ENCODE measurements at places on chromosomes 13 and 19.

DNA sequence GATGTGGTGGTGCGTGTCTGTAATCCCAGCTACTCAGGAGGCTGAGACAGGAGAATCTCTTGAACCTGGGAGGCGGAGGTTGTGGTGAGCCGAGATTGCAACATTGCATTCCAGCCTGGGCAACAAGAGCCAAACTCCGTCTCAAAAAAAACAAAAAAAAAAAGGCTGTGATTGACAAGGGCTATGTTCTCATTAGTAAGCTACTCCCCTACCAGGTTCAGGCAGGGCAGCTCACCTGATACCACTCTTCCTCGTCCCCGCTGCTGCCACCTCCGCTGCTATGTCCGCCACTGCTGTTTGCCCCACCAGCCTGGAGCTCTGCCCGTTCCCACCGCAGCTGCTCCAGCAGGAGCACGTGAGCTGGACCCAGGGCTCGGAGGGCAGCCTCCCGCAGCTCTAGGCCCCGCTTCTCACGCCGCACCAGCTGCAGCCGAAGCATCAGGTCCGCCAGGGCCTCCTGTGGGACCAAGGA lies 9.4 kb downstream of the USHBP1 start:
- no peak for DNase-seq

DNA sequence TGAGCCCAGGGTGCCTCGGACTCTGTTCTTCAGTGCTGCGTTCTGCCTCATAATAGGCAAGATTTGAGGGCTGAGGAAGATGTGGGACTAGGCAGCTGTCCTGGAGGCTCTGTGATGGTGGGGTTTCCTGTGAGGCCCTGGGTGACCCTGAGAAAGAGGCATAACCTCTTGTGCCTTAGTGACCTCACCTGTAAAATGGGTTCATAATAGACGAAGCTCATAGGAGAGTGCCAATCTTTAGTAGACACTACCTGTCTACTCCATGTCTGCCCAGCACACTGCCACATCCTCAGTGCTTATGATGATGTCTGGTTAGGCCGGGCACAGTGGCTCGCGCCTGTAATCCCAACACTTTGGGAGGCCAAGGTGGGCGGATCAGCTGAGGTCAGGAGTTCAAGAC lies 23.4 kb downstream of the RRAS start:
- no peak for DNase-seq

DNA sequence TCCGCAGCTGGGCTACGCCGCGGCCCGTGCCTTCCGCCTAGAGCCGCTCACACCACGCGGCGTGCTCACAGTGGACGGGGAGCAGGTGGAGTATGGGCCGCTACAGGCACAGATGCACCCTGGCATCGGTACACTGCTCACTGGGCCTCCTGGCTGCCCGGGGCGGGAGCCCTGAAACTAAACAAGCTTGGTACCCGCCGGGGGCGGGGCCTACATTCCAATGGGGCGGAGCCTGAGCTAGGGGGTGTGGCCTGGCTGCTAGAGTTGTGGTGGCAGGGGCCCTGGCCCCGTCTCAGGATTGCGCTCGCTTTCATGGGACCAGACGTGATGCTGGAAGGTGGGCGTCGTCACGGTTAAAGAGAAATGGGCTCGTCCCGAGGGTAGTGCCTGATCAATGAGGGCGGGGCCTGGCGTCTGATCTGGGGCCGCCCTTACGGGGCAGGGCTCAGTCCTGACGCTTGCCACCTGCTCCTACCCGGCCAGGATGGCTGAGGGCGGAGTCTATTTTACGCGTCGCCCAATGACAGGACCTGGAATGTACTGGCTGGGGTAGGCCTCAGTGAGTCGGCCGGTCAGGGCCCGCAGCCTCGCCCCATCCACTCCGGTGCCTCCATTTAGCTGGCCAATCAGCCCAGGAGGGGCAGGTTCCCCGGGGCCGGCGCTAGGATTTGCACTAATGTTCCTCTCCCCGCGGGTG lies 7.4 kb downstream of the DBP start:
- DNase-seq, result no peak

DNA sequence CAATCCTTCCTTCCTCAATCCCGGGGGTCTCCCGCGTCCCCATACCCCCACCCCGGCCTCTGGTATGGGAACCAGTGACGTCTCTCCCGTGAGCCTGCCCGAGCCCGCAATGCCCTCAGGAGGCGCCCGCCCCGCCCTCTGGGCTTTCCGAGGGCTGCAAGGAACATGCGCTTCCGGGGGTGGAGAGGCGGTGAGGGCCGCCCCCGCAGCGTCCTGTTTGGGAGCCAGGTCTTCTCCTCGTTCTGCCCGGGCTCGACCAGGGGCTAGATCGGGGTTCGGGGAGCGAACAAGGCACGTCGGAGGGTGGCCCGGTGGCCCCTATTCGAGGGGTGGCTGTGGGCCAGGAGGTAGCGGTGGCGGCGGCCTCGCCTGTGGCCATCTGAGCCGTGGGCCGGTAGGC lies 6.6 kb upstream of the TEX101 start:
- DNase-seq, result no peak

DNA sequence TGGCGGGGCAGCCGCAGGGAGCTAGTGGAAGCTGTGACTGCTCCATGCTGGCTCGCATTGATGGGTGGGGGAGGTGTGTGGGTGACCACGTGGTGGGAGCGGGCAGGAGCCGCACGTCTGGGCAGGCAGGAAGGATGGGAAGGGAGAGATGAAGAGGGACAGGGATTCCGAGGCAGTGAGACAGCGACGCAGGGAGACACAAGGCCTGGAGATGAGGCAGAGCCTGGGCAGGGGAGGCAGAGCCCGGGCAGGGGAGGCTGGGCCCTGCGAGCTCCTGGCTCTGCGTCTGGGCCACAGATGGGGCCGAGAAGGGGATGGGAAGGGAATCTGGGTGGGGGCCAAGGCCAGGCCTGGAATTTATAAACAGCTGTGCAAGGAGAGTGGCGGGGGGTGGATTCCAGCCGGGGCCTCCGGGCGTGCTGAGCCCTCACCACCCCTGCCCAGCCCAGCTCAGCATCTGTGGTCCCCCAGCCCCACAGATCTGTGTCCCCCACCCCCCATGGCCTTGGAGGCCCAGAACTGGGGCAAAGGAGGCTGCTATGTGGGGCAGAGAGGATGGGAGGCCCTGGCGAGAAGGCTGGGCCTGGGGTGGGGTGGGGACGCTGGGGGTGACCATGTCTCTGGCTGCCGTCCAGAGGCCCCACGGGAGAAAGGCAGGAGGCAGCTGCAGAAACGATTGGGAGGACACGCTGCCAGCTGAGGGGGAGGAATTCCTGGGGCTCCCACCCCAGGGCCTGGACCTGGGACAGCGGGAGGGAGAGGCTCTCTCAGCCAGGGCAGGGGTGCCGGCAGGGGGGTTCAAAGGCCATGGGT lies 6.0 kb downstream of the EHD2 start:
- DNase-seq, result no peak

- no peak for DNase-seq
These were observed 51.1 kb downstream of the SIAH3 start for GRCh38 chr13:45800485-45800884.

GRCh38 chr19:45076851-45077730 lies 813 bp upstream of the ZNF296 start:
- DNase-seq, result no peak

- DNase-seq, result no peak
These were observed 660.4 kb downstream of the SLITRK1 start for GRCh38 chr13:83221813-83222241.

DNA sequence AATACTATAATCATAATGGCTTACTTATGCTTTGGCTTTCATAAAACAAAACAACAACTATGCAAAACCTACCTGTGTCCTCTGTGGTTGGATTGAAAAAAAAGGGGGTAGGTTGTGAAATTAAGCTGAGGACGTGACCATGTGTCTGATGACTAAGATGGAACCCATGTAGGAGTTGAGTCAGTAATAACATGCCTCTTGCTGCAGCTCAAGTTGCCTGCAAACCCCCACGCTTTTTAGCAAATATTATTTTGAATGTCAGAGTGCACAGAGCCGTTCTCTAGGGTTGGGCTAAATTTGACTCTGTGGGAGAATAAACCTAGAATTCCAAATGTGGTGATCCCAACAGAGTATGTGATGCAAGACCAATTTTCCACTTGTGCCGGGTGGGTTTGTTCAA lies 209.3 kb downstream of the KCNRG start:
- DNase-seq, result no peak

- DNase-seq, result no peak
These were observed 3.8 kb downstream of the GJB2 start for GRCh38 chr13:20188667-20189553.

DNA sequence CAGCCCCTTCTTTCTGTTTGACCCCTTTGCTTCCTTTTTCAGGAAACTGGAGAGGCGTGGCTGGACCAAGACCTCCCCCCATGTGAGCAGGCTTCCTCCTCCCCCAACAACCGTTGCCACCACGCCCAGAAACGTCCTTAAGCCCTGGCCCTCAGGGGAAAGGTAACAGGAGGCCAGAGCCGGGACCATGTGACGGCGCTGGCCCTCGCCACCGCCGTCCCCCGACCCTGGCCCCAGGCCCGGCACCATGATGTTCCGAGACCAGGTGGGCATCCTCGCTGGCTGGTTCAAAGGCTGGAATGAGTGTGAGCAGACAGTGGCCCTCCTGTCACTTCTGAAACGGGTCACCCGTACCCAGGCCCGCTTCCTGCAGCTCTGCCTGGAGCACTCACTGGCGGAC lies 14.4 kb downstream of the SAMD4B start:
- no peak for DNase-seq

GRCh38 chr13:51308781-51309180 lies 30.7 kb upstream of the SERPINE3 start:
- DNase-seq, result no peak

DNA sequence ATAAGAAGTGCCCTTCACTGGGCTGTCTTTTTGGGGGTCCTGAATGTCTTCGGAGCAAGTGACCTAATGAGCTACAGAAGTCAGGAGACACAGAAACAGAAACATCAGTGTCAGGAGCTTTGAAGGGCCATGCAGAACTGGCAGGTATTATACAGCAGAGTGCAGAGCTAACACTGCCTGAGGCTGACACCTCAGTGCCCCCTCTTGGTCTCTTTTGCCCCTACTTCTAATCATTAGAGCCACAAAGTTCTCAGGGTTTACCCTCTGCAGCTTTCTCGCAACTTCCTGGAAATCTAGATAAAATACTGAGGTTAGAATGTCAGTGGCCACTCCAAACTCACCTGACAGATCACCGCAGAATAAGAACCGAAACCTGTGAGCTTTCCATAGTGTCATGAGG lies 172.7 kb downstream of the B3GLCT start:
- DNase-seq, result no peak

GRCh38 chr19:42175952-42176648 lies 41.4 kb downstream of the DEDD2 start:
- DNase-seq, result no peak

DNA sequence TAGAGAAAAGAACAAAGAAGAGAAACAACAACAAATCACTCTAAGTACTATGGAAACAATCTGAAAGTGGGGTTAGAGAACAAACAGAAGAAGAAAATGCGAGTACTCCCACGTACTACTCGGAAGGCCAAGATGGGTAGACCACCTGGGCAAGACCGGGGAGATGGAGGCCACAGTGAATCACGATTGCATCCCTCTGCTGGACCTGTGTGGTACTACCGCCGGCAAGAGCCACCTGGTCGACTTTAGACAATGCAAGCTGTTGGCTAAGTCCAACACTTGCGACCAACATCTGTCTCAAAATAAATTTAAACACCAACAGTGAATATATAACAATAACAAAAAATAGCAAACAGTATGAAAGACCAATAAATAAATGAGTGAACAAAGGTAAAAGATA lies 45.5 kb upstream of the ZNF91 start:
- DNase-seq, result no peak

GRCh38 chr13:98285852-98286594 lies 109.0 kb upstream of the RNF113B start:
- DNase-seq, result no peak

DNA sequence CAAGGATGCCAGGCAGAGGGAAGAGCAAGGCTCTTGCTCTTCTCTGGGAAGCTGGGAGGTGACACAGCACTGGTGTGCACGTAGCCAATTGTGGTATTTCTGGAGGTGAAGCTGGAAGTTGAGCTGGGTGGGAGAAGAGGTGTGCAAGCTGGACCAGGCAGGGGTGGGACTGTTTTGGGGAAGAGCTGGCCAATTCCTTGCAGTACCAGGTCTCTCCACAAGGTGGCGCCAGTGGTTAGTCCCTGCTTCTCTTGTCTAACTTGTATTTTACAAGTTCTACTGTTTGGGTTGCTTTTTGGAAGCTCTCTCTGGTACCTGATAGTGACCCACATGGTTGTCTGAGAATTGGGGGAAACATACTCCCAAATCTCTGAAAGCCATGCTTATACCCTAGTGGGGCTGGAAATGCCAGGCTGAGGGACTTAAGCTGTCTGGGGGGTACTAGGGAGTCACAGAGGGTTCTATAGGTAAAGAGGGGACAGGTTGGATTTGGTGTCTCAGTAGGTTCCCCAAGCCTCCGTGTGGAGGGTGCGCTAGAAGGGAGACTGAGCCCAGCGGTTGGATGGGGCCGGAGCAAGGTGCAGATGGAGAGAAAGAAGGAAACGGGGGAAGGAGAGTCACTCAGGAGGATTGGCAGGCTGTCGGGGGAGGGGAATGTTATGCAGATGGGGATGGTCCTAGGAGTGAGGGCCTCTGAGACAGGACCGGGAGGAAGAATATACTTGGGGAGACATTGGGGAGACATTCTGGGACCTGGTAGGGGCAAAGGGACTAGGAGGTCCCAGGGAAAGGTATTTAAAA lies 3.0 kb downstream of the HPN start:
- DNase-seq, result peak; percentile 42

- no peak for DNase-seq
These were observed 48.2 kb downstream of the PTPRS start for GRCh38 chr19:5292453-5292821.

DNA sequence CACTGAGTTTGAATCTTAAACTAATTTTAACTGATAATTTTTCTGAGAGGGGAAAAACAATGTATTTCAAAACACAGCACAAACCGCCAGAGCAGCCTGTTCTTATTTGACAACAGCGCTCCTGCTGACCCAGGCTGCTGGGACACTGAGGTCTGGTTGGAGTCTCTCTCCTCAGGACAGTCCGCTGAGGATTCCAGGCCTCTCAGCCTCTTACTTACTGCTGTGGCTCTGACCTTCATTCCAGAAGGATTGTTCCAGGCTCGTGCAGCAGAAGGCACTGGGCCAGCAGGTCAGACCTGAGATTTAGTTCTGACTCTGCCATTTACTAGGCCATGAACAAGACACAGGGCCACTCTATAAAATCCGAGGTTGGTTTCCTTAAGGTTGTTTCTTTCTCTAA lies 393.6 kb downstream of the TDRD3 start:
- DNase-seq, result no peak

- no peak for DNase-seq
These were observed 156.9 kb downstream of the UGGT2 start for GRCh38 chr13:95896301-95896700.

- DNase-seq, result no peak
These were observed 300.6 kb upstream of the KLHL1 start for GRCh38 chr13:70408865-70409264.

Data from activated T-helper 1 cell treated with Interleukin-2 at 50 U/mL for 16 hours (primary cell).